Activated T-cell treated with anti-CD3 and anti-CD28 coated beads for 24 hours (primary cell): ENCODE measurements at places on chromosomes 1 and 21.
A peak's percentile ranks its signal among the peaks of the same experiment; 100 is the strongest.

DNA sequence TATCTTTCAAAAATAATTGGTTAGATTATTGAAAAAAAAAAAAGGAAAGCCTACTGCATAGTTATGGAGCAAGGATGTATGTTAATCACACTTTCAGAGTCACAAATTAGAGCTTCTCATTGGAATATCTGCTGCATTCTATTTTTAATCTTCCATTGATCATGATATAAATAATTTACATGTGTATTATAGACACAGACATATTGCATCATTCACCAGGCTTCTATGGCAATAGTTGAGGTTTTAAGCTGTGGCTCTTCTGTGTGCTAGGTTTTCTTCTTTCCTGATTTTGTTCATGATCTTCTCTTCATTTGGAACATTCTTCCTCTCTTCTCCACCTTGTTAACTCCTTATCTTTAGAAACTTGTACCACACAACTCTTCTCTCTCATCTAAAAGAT is 123.2 kb upstream of the HMCN1 start:
- no peak for DNase-seq

DNA sequence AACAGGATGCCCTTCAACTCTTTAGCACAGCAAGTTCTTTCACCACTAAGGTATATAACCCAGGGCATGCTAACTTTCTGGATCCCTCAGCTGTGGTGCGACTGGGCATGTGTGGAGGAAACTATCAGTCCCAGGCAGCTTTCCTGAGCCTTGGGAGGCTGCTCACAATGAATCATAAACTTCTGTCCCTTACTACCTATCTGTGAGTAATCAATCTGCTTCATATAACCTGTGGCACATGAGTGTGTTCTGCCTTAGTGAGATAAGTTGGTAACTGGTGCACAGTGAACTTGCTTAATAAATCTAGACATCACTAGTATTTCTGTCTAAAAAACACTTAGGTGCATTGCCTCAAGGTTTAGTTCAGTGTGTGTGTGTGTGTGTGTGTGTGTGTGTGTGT is 158.0 kb downstream of the GPATCH2 start:
- no peak for DNase-seq

- DNase-seq, result no peak
These were observed 112.5 kb upstream of the SPAG17 start for GRCh38 chr1:118297521-118297920.

DNA sequence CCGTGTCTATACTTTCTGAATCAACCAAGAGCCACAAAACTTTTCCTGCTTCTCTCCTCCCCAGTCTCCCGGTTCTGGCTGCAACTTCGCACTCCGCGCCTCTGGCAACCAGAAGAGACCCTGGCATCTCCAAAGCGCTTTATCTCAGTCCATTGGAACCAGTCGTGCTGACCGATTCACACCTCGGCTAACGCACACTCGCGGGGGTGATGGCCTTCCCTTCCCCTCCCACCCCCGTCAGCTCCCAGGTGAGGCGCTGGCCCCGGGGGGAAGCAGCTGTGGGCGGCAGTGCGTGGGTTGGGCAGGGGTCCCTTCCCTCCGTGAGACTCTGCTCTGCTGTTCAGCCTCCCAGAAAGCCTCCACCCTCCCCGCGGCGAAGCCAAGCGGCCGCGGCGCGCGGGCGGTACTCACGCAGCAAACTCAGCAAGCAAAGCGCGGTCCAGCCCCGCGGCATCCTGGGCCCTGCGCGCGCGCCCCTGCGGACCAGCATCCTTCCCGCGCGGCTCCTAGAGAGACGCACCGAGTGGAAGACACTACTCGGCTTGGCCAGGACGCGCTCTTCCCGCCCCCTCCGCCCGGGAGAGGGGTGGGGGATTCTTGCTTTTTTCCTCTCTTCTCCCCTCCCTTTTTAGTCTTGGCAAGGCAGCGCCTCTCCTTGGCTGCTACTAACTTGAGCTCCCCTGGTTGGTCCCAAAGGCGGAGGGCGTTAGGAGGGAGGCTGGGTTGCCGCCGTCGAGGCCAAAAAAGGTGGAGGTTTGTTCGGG is at the start of gene CD34:
TSS of gene CD34 (minus strand) at position 535 of the 764 bp plus-strand sequence. CDS start at position 490, 45 bp downstream.
- DNase-seq, result no peak

DNA sequence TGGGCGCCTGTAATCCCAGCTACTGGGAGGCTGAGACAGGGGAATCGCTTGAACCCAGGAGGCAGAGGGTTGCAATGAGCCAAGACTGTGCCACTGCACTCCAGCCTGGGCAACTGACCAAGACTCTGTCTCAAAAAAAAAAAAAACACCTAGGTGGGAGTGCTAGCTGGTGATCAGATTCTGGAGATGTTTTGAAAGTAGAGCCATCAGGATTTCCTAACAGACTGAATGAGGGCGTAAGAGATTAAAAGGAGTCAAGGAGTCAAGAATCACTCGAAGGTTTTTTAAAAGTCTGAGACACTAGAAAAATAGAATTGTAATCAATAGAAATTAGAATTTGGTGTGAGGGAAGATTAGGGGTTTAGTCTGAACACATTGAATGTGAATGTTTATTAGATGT is 73.8 kb downstream of the HSF2BP start:
- no peak for DNase-seq

GRCh38 chr1:247180581-247180980 is 8.8 kb upstream of the ZNF124 start:
- no peak for DNase-seq

- DNase-seq, result no peak
These were observed 13.5 kb downstream of the SLC9A1 start for GRCh38 chr1:27141266-27142003.

- DNase-seq, result peak; percentile 72
These were observed 10.6 kb downstream of the AVPR1B start for GRCh38 chr1:206106328-206107167.

- DNase-seq, result no peak
These were observed 49.1 kb upstream of the CCDC27 start for GRCh38 chr1:3702990-3703728.

DNA sequence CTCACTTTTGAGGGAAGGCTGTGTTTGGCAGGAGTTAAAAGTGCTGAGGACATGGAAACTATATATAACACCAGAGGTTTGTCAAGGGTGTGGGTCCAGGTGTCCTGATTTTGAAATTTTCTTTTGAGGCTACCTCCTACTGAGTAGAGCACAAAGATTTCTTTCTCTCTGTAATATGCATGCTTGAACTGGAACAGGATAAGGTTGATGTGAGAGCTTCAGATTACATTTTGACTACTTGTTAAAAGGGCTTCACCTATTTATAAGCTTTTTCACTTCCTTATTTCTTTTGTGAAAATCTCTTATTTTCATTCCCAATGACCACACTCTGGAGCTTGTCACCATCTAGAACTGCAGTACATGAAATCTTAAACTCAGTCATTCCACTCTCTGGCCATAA is 59.8 kb upstream of the PLA2G4A start:
- DNase-seq, result no peak

DNA sequence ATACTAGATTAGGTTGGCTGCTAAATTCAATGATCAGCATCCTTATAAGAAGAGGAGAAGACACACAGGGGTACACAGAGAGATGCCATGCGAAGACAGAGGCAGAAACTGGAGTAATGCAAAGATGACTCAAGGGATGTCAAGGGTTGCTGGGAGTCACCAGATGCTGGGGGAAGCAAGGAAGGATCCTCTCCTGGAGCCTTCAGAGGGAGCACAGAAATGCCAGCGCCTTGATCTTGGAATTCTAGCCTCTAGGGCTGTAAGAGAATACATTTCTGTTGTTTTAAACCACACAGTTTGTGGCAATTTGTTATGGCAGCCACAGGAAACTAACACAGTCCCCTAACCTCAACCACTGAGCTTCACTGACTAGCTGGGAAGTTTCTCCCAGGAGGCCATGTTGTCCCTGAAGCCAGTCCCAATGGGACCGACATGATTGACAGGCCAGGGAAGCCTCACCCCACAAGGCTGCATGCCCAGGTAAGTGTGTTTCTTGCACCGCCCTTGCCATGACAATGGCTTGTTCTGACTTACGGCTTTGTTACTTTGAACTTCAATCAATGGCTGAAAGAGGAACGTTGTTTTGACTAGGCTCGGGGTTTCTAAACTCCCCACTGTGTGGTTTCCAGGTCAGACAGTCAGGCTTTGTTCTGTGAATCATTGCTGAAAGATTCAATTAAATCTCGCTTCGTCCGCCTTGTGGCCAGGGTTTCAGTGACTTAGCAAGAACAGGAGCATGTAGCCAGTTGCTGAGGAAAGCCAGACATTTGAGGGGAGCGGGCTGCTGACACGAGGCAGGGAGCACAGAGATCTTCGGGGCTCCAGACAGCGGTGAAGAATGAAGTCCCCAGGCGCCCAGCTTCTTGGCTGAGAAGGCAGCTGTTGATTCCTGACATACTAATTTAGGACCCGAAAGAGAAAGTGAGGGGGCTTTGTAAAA is 62.3 kb downstream of the RUNX1 start:
- DNase-seq, result peak; percentile 68

DNA sequence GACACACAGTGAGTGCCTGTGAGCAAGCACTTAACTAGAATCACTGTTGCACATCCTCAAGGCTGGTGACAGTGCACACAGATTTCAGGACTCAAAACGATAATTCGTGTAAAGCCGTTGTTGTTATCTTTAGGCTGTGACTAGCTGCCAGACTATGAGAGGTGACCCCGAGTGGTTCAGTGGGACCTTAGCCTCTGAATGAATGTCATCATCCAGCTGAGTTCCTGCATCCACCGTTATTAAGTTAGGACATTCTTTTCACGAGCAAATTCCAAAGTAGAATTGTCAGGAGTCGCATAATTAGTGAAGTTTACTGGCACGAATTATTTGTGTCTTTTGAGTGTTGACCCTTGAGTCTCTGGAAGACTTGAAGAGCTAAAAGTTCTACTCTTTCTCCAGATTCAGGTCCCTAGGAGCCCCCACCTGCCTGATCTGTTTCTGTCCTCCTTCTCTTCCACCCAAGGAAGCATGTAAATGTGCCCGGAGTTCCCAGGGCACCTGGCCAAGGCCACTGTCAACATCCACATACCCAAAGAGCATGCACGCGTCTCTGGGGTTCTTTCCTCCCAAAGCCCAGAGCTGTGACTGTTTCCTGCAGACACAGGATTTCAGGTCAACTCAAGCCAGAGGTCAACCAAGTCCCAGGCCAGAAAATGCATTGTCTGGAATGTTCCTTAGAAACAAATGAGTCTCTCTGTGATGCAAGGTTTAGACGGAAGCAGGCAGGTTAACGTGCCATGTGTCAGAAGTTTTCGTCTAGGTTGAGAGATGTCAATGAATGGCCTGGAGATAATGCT is 207.2 kb downstream of the TOMM20 start:
- no peak for DNase-seq

DNA sequence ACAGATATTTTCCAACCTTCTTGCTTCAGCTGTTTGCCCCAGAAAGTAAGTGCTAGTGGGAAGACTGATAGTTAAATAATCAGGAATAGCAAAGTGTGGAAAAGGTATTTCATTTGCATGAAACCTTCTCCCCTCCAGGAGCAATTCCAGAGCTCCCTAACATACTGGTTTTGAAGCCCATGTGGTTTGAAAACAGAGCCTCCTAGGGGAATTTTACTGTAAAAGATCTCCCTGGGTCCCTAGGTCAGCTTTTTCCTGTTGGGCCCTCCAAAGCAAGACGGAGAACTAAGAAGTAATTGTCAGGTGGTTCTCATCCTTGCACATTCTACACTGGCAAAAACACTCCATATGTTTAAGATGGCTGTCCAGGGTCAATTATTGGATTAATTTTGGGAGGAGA is 218.7 kb upstream of the FOXD3 start:
- no peak for DNase-seq
